Coronary artery (tissue), 2 donors: ENCODE measurements at places on chromosomes 13 and 19.

GRCh38 chr13:39311619-39312018 is 273.4 kb downstream of the NHLRC3 start:
- peak; percentile 79 for DNase-seq

DNA sequence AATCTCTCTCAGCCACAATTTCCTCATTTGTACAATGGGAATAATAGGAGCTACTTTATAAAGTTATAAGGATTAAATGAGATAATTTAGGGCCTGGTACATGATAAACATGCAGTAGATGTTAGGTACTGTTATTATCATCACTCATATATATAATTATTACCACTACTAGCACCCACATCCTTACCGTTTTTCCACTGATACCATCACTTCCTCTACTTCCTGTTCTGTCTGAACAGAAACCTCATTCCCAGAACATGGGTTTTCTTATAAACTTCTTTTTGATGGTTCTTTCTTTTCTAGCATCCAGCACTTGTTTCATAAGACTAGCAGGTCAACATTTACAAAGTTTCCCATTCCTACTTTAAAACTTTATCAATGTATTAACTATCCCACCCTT is 6.3 kb downstream of the CDADC1 start:
- no peak for DNase-seq

- DNase-seq = no peak
Observed at GRCh38 chr19:1507192-1507660, 5.6 kb downstream of the ADAMTSL5 start.

- DNase-seq = peak; percentile 91
Observed at GRCh38 chr13:110433014-110433413, 125.9 kb downstream of the COL4A2 start.

DNA sequence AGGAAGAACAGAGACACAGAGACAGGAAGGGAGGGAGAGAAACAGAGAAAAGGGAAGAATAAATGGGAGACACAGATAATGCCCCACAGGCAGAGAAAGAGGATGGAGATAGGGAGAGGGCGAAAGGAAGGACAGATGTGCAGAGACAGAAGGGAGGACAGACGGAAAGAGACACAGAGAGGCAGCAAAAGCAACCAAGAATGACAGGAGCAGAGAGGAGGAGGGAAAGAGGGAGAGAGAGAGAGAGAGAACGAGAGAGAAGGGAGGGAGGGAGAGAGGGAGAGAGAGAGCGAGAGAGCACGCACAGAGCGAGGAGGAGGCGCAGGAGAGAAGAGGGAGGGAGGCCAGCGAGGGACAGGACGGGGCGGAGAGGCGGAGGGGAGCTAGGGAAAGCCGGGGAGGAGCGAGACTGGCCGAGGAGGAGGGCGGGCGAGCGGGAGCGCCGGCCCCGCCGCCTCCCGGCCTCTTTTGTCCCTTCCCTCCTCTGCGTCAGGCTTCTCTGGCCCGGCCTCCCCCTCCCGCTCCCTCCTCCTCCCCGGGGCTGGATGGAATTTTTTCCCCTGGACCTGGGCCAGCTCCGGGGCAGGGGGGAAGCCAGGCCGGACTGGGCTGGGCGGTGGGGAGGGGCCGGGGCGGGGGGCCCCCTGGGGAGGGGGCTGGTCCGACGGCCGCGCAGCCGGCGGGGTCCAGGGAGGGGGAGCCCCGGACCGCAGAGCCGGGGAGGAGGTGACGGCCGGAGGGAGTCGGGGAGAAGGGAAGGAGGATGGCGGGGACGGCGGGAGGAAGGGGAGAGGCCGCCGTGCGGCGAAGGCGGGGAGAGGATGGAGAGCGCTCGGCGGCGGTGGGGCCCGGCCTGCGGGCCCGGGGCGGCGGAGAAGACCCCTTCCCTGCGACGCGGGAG is 4.2 kb upstream of the SPACA6 start:
- peak; percentile 97 for DNase-seq

GRCh38 chr13:102907016-102907756 is 61.4 kb downstream of the ERCC5 start:
- DNase-seq = no peak
